ENCODE measurements at places on chromosomes 3 and 15.

- no peak for DNase-seq
These were observed 46.9 kb upstream of the SLC7A14 start for GRCh38 chr3:170632780-170633179.

DNA sequence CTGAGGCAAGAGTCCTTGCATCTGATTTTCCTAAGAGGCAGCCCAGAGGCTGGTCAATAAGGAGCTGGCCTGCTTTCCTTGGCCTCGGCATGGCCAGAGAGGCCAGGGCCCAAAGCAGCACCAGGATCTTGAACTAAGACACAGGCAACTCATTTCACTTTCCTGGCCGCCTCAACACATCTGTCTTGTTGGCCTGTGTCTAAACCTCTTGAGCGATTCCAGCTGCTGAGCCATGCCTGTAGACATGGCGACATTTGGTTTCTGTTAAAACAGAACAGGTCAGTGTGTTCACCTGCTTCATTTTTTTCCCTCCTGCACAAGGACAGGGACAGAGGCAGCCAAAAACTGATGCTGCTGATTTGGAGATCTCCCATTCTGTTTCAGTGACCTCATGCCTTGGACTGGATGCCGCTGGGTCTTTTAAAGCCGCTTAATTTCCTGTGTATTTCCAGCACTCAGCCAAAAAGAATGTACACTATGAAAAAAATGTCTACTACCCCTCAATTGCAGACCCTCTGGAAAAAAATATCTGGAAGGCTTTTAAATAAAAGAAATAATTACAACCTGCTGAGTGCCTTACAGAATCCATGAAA is 266.6 kb upstream of the ICE2 start:
- DNase-seq = no peak

- no peak for DNase-seq
These were observed 270.0 kb upstream of the HES1 start for GRCh38 chr3:193865896-193866480.

DNA sequence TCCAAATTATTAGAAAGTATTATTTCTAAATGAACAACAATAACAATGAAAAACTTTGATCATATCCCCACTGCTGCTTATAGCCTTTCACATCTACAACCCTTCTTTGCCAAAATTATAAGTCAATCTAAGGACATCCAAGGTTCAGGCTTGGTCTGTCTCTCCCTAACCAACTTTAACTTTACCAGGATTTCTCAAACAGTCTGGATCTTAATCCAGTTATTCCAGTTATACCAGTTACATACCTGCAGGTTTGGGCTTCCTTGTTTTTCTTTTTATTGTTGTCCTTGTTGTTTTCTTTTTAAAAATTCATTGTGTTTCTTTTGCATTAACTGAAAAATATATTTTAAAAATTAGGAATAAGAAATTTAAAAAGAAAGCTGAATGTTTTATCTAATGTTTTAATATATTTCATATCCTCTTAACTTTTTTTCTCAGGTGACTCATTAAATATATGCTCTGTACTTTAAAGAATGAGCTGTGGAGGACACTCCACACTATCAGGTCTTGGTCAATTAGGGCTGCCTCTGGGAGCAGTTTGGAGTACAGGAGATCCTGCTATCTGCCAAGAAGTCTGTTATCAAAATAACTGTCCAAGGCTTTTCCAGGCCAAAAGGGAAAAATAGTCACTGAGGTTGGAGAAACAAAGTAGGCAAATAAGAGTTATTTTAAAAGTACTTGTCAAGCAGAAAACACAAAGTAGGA is 421.4 kb downstream of the EPHA6 start:
- no peak for DNase-seq

DNA sequence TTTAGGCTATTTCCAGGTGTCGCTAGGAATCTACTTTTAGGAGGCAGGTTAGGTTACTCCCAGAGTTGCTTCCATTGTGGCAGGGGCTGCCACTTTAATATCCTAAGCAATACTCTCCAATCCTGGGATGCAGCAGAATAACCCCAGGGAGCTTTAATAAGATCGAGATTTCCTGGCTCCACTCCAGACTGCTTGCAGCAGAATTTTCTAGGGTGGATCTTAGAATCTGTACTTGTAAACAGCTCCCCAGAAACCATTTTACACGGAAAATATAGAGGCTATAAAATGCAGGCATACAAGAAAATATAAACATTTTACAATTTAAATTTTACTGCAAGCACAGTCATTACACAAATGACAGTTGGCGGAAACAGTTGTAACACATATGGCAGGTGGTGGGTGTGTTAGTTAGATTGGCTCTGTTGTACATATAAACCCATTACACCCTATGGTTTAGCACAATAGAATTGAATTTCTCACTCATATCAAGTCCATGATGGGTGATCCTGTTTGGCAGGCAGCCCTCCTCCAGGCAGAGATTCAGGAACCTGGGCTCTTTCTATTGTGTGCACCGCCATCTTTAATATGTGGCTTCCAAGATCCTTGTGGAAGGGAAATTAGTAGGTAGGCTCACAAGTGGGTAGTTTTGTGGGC is 35.0 kb upstream of the TNFAIP8L3 start:
- no peak for DNase-seq

All from T1000 (cell line).